ENCODE measurements at places on chromosomes 11 and 22.

DNA sequence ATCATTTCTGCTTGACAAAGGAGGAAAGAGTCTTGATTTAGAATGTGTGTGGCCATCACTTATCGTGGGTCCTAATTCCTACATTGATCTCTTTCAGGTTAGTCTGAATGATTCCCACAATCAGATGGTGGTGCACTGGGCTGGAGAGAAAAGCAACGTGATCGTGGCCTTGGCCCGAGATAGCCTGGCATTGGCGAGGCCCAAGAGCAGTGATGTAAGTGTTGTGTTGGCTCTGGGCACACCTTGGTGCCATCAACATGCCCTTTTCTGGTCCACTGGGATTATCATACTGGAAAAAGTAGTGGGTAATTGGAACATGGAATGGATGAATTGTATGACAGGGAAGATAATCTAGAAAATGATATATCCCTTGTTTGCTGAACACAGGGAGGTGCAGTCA lies 17.1 kb upstream of the SORL1-AS1 start:
- no peak for DNase-seq

- peak; percentile 23 for DNase-seq
These were observed 90.4 kb downstream of the HIPK3 start for GRCh38 chr11:33347490-33348125.

- no peak for DNase-seq
These were observed 8.2 kb downstream of the REXO2 start for GRCh38 chr11:114447444-114447843.

DNA sequence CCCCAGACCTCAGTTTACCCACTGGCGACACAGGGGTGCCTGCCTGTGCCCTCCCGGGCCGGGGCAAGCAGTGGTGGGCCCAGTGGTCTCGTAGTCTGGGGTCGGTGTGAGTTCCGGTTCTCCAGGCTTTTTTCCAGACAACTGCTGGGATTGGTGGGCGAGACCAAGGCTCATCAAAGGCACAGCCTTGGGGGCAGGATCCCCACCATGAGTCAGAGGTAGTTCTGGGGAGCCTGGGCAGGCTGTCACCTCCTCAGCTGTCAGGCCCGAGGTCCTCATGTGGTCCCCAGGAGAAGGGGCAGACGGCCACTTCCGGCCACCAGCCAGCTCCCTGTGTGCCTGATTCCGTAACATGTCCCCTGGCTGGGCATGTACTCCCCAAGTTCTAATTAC lies 827 bp upstream of the MUC2 start:
- no peak for DNase-seq

GRCh38 chr11:78425399-78426070 lies 7.9 kb upstream of the GAB2 start:
- DNase-seq, result no peak

- peak; percentile 5 for DNase-seq
These were observed 3.2 kb downstream of the LRRC32 start for GRCh38 chr11:76667271-76667818.

DNA sequence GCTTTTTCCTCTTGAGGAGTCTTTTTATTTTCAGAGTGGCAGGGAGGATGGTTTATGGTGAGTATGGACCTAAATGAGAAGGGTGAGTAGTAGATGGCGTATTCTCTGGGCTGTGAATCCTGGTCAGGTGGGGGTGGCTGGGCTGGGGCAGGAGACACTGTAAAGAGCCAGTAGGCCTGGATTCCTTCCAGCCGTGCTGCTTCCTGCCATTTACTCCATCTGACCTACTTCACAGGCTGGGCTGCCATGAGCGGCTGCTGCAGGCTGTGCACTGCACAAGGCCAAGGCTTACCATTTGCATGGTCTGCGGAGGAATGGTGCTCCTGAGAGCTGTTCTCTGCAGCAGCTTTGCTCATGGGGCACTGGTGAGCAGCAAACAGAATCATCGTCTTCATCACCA lies 297.6 kb downstream of the KIRREL3 start:
- DNase-seq, result no peak

GRCh38 chr11:131894615-131895544 lies 524.5 kb downstream of the NTM start:
- no peak for DNase-seq

GRCh38 chr11:64902102-64902900 lies 14.7 kb downstream of the ATG2A start:
- no peak for DNase-seq

DNA sequence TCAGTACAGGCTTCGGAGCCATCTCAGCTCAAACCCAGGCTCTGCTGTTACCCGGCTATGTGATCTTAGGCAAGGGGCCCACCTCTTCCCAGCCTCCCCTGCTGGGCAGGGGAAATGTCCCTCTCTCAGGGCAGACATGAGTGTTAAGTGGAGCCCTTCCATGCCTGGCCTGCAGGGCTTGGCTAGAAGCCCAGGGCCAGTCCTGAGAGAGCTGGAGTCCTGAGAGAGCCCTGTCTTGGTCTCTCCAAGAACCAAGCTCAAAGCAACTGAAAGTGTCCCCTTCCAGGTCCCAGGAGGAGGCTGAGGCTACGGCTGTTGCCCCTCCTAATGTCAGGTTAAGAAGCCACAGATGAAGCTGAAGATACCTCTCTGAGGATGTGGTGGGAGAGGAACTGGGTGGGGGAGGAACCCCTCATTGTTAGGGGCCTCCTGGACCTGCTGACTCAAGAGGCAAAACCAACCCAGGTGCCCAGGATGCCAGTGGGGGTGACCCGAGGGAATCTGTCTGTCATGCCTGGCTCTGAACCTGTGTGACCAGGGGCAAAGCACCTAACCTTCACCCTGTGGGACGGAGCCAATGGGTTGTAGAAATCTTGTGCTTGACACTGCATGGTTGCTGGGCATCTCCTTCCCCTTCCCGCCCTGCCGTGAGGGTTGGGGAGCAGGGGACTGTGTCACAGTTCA lies 4.2 kb downstream of the ZP1 start:
- DNase-seq, result no peak

DNA sequence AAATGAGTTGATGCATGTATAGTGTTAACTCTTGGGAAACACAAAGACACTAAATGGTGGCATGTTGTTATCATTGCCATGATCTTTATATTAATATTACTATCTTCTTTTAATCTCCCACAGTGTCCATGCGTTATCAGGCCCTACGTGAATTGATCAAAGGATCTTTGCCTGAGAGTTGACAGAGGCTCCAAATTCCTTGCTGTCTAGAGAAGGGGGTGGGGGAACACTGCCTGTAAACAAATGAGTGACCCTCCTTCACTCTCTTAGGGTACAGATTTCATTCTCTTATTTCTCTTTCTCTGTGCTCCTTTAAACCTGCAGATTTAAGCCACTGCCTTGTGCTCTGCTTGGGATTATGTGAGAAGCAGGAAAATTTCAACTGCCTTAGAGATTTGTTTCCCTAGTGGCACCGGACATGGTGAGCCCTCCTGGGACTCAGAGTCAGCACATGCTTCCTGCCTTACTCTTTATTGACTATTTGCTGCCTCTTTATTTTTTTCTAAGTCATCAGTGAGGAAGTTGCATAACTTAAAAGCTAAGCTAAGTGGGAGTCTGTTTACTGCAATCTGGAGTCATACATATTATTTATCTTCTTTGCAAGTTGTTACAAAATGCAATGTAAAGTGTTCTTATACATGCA lies 122.9 kb downstream of the MAML2 start:
- DNase-seq, result no peak

GRCh38 chr11:76415073-76415472 lies 29.7 kb upstream of the EMSY start:
- no peak for DNase-seq

GRCh38 chr22:45648301-45649117 lies 23.1 kb upstream of the ATXN10 start:
- no peak for DNase-seq

- DNase-seq, result no peak
These were observed 45.4 kb downstream of the TIMP3 start for GRCh38 chr22:32846780-32847491.

- DNase-seq, result no peak
These were observed 47.9 kb upstream of the RAB1B start for GRCh38 chr11:66220566-66220935.

DNA sequence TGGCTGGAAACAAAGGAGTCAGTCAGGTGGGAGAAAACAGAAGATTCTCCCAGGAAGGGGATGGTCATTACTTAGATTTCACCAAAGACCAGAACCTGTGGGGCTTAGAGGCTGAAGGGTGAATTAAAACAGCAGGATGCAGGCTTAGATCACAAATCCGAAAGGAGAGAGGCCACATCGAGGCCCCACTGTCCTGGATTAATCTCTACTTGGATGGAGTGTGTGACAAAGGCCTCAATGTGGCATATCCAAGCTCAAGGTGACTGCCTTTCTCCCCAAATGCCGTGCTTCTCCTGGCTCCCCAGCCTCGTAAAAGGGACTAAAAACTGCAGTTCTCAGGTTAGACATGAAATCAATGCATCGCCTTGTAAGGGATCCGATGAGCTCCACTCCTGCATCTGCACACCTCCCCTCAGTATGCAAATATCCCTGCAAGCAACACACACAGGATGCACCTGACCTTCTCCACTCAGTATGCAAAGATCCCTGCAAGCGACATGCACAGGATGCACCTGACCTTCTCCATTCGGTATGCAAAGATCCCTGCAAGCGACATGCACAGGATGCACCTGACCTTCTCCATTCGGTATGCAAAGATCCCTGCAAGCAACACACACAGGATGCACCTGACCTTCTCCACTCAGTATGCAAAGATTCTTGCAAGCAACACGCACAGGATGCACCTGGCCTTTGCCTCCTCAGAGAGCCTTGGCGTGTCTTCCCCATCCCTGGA lies 447.4 kb downstream of the BRD1 start:
- DNase-seq, result no peak

- DNase-seq, result no peak
These were observed 208.5 kb downstream of the RAB38 start for GRCh38 chr11:87966694-87967093.

- DNase-seq, result no peak
These were observed 263.6 kb downstream of the KIRREL3 start for GRCh38 chr11:126736682-126737572.

- DNase-seq, result no peak
These were observed 49.6 kb downstream of the CECR2 start for GRCh38 chr22:17418890-17419324.

All from GM12892 (cell line).